Upper lobe of left lung (tissue), 6 donors: ENCODE measurements at places on chromosomes 6 and 20. TPM values are rescaled to one million over a fixed set of nuclear protein-coding genes. Genes with fewer than 3 reads are reported as not detected.

Gene ULBP2
- 3.7 TPM for total RNA-seq

GRCh38 chr6:134544737-134545136 lies 226.8 kb upstream of the SGK1 start:
- DNase-seq = no peak
- no peaks in the 10 kb centered on the region for H3K36me3 ChIP-seq
- H3K27me3 ChIP-seq = no peaks in the 10 kb centered on the region
- H3K27ac ChIP-seq = no peak overlapping the region
- H3K4me3 ChIP-seq = no peak overlapping the region
- H3K4me1 ChIP-seq = no peaks in the 10 kb centered on the region

Gene GLP1R
- not detected for total RNA-seq

DNA sequence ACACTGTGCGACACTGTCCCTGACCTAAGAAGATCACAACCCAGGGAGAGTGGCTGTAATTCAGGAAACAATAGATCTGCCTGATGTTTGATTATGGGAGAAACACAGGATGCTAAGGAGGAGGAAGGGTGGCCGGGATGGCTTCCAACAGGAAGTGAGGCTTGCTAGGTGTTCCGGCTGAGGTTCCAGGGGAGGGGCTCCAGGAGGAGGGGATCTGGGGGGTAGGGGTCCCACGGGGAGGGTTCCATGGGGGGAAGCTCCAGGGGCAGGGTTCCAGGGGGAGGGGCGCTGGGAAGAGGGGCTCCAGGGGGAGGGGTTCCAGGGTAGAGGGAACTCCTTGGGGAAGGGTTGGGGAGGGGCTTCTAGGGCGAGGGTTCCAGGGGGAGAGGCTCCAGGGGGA lies 48.6 kb downstream of the DAAM2 start:
- peaks cover 6% of the 10 kb centered on the region for H3K4me1 ChIP-seq
- H3K4me3 ChIP-seq = no peak overlapping the region
- H3K36me3 ChIP-seq = no peaks in the 10 kb centered on the region
- DNase-seq = no peak
- peak overlapping the region; percentile 78 for H3K27ac ChIP-seq

DNA sequence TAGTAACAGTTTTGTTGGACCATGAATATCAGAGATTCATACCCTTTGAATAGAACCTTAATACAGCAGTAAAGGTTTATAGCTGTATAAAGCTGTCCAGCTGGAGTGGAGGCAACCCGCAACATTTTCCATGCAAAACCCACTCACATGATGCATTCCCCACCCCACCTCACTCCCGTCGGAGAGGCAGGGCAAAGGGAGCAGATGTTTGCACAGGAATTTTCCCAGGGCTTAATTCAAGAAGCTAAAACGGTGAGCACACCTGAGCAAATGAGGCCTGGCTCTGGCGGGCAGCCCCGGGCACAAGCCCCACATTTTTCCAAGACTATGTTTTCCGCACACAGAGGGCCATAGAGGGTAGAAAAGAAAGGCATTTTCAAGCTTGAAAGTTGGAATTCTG lies 191.7 kb downstream of the FOXC1 start:
- DNase-seq = no peak
- no peak overlapping the region for H3K27ac ChIP-seq
- H3K36me3 ChIP-seq = no peaks in the 10 kb centered on the region
- no peaks in the 10 kb centered on the region for H3K27me3 ChIP-seq

DNA sequence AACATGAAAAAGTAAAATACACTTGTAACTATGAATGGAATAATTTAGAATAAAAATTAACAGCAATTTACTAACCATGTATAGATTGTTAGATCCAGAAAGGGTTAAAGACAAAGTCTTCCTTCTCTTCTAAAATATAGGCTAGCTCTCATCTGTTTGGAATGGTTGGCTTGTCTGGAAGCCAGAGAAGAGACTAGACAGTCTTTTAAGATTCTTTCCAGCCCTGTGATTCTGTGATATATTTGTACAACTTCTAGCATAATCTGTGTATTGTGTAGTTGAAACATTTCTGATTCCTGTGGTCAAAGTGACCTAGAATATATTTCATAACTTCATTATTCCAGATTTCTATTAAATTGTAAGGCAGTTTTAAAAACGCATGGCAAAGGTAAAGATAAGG lies 196.6 kb downstream of the UST start:
- no peaks in the 10 kb centered on the region for H3K36me3 ChIP-seq
- H3K4me1 ChIP-seq = no peaks in the 10 kb centered on the region
- no peak for DNase-seq
- H3K27ac ChIP-seq = no peak overlapping the region
- no peaks in the 10 kb centered on the region for H3K27me3 ChIP-seq

DNA sequence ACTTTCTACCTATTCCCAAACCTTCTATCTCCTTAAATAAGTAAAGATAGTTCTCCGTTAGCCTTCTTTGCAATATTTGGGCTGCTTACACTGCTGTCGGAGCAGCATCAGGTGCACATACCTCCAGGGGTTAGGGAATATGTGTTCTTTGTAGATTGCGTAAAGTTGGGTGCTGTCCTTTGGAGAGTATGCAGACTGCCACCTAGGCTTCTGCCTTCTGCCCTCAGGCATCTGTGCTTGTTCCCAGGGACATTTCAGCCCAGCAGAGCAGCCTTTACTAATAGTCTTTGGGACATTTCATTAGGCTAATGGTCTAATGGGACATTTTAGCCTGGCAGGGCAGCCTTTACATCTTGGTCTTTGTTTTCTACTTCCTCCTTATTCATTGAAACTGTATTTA lies 260.6 kb downstream of the TPBG start:
- no peaks in the 10 kb centered on the region for H3K4me1 ChIP-seq
- H3K27me3 ChIP-seq = no peaks in the 10 kb centered on the region
- no peak overlapping the region for H3K4me3 ChIP-seq
- no peak overlapping the region for H3K27ac ChIP-seq
- no peak for DNase-seq
- no peaks in the 10 kb centered on the region for H3K36me3 ChIP-seq

DNA sequence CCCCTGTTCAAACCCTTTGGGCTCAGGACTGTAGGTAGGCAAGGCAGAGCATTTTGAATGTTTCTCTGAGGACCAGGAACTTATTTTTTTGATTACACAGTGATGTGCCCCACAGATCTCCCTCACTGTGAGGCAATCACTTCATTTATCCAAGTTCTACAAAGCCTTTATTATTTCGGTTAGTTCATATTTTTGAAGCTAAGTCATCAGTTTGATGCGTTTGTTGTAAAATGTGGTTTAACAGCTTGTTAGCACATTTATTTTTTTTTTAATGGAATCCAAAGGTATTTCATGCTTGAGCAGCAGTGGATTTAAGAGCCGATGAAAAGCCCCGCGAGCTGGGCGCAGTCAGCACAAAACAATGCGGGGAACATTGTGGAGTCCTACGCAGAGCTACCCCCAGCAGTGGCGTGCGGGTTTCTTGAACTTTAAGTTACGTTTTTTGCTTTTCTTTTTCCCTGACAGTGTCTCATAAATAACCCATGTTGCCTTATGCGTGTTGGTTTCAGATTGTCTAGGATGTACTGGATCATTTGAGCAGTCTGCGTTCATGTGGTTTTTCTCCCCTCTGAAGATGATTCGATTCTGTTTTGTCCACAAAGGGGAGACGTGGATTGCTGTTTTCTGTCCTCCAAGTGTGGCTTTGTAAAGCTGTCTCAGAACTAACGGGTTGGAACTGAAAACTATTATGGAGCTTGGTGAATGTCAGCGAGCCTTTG lies 233.6 kb upstream of the BMP2 start:
- no peaks in the 10 kb centered on the region for H3K4me1 ChIP-seq
- H3K27me3 ChIP-seq = no peaks in the 10 kb centered on the region
- DNase-seq = no peak
- no peak overlapping the region for H3K27ac ChIP-seq
- no peak overlapping the region for H3K4me3 ChIP-seq

DNA sequence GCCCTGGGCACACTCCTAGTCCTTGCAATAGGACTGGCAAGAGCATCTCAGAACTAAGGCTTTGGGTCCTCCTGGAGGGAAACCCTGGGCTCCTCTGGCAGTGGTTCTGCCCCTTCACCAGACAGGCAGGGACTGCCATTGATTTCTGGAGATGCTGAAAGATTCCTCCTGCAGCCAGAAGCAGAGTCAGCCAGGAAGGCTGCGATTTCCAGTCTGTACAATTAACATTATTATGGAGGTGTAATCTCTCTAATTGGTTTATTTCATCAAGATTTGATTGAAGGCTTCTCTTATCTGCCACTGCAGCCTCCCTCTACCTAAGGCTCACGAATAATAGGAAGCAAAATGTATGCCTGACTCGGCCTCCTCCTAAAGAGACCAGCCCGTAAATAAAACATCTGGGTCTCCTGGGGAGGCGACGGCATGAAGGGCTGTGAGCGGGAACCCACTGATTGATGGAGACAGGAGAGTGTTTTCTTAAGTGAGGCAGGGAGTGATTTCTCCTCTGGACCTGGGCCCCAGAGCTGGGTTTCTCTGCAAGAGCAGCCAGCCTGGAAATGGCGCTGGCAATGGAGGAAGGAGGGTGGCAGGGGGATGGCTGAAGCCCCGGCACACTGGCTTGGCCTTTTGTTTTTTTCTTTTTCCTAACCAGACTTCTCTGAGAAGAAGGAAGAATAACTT lies 689.6 kb downstream of the DHX35 start:
- H3K36me3 ChIP-seq = no peaks in the 10 kb centered on the region
- no peak overlapping the region for H3K27ac ChIP-seq

GRCh38 chr20:15642109-15642508 lies 931.1 kb downstream of the KIF16B start:
- no peak overlapping the region for H3K4me3 ChIP-seq
- no peaks in the 10 kb centered on the region for H3K27me3 ChIP-seq
- H3K4me1 ChIP-seq = no peaks in the 10 kb centered on the region
- H3K36me3 ChIP-seq = no peaks in the 10 kb centered on the region
- H3K27ac ChIP-seq = no peak overlapping the region
- DNase-seq = no peak

Gene MDFI
- 4.9 TPM for total RNA-seq

Gene DNPH1
- 52.0 TPM for total RNA-seq

- H3K27ac ChIP-seq = no peak overlapping the region
- H3K4me3 ChIP-seq = no peak overlapping the region
- no peaks in the 10 kb centered on the region for H3K36me3 ChIP-seq
- H3K4me1 ChIP-seq = no peaks in the 10 kb centered on the region
- no peak for DNase-seq
Measured at GRCh38 chr6:79894939-79895338, 52.4 kb downstream of the ELOVL4 start.

DNA sequence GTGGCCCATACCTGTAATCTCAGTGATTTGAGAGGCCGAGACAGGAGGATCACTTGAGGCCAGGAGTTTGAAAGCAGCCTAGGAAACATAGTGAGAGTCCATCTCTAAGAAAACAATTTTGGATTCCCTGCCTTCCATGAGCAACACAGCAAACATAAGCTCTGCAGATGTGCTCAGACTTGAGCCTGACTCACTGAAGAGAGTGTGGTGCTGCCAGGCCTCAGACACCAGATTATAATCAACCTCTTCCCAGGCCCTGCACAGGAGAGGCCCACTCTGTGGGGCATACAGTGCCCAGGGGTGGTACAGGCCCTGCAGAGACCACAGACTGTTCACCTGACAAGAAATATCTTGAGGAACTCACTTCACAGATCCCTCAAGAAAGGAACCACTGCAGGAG lies 19.9 kb downstream of the HLA-DPB1 start:
- no peaks in the 10 kb centered on the region for H3K36me3 ChIP-seq
- no peak overlapping the region for H3K27ac ChIP-seq
- H3K4me3 ChIP-seq = no peak overlapping the region
- DNase-seq = no peak
- no peaks in the 10 kb centered on the region for H3K4me1 ChIP-seq

DNA sequence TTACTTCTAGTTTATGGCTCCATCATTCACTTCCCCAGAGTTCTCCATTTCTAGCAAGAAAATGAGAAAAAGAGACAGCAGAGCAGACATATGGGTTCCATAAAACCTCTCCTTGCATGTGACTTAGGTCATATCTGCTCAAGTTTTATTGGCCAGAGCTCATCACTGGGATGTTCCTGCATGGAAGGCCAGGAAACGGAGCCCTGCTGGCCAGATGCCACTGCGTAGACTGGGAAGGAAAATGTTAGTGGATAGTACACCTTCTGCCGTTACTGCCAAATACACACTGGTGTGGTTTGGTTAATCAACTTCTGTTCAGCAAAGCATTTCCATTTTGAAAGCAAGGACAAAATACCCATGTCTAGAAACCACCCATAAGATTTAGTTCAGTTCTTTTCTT lies 220.6 kb upstream of the TSHZ2 start:
- no peak overlapping the region for H3K27ac ChIP-seq
- no peaks in the 10 kb centered on the region for H3K4me1 ChIP-seq
- DNase-seq = no peak

DNA sequence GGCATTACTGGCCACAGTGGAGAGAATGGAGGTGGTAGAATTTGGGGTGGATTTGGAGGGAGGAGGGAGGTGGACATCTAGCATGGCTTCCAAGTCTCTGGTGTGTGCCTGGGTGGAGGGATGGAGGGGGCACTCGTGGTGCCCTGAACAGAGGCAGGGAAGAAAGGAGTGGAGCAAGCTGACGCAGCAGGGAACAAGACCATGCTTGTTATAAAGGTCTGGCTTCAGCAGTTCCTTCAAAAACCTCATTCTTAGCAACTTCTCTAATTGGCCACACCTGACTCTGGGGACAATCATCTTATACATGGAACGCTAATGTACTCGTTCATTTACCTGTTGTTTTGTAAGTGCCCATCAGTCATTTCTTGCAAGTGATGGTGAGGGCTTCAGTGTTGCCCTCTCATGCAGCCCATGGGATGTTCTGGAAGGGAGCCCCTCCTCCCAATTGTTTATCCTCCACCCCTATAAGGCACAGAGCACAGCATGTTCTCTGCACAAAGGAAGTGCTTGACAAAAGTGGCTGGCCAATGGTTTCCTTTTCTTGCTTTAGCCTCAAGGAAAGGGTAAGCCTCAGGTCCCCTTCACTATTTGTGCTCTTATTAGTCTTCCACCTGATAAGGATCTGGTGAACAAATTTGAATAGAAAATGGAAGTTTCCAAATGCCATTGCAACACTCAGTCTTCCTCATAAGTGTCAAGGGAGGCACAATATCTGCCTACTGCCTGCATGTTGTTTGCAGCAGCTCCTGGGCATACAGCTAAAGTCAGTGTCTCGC lies 39.3 kb downstream of the GFOD1 start:
- peak; percentile 82 for DNase-seq
- no peaks in the 10 kb centered on the region for H3K36me3 ChIP-seq
- peaks cover 55% of the 10 kb centered on the region for H3K4me1 ChIP-seq
- no peaks in the 10 kb centered on the region for H3K27me3 ChIP-seq

DNA sequence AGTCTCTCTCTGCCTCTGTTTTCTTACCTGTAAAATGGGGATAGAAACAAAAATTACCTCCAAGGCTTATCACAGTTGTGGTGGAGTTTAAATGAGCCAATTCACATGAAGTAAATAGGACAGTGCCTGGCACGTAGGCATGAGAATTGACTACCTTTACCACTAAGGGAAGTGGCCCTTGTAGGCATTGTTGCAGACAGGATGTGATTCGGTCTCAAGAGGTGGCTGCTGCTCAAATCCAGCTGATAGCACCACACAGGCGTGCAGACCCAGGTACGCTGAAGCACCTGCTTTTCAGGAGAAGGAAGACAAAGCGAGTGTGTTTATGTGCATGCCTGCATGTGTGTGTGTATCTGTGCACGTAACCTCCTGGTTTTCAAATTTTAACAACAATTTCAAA lies 108.6 kb downstream of the EYA2 start:
- no peaks in the 10 kb centered on the region for H3K27me3 ChIP-seq
- H3K4me1 ChIP-seq = no peaks in the 10 kb centered on the region
- H3K4me3 ChIP-seq = no peak overlapping the region
- H3K27ac ChIP-seq = no peak overlapping the region
- DNase-seq = no peak

- H3K4me1 ChIP-seq = peaks cover 5% of the 10 kb centered on the region
- no peak for DNase-seq
- H3K36me3 ChIP-seq = no peaks in the 10 kb centered on the region
- H3K27me3 ChIP-seq = peaks cover 3% of the 10 kb centered on the region
Measured at GRCh38 chr20:1835186-1836035, 59.8 kb upstream of the SIRPA start.

Gene ESR1
- total RNA-seq = 1.3 TPM
